SK-MEL-5 (cell line): ENCODE measurements at places on chromosomes 6 and 20. TPM values are rescaled to one million over a fixed set of nuclear protein-coding genes. Genes with fewer than 3 reads are reported as not detected.

OVOL2 gene
- not detected in 2 replicates for total RNA-seq

PEX3 gene
- 13.0 and 17.5 TPM in 2 replicates for total RNA-seq

PNPLA1 gene
- not detected in 2 replicates for total RNA-seq

KHDC1L gene
- not detected in 2 replicates for total RNA-seq

PCNA gene
- total RNA-seq = 247 and 249 TPM in 2 replicates

PHACTR1 gene
- 2.8 and 2.9 TPM in 2 replicates for total RNA-seq

OR12D3 gene
- not detected in 2 replicates for total RNA-seq

FILIP1 gene
- total RNA-seq = 0.03 TPM in 1 of 2 replicates, not detected in the other

DEFB124 gene
- total RNA-seq = not detected in 2 replicates

OR2W1 gene
- total RNA-seq = not detected in 2 replicates

TP53TG5 gene
- total RNA-seq = not detected in 2 replicates

CAGE1 gene
- 0.13 and 0.40 TPM in 2 replicates for total RNA-seq
